ENCODE measurements at places on chromosomes 5 and 9.
A peak's percentile ranks its signal among the peaks of the same experiment; 100 is the strongest.

DNA sequence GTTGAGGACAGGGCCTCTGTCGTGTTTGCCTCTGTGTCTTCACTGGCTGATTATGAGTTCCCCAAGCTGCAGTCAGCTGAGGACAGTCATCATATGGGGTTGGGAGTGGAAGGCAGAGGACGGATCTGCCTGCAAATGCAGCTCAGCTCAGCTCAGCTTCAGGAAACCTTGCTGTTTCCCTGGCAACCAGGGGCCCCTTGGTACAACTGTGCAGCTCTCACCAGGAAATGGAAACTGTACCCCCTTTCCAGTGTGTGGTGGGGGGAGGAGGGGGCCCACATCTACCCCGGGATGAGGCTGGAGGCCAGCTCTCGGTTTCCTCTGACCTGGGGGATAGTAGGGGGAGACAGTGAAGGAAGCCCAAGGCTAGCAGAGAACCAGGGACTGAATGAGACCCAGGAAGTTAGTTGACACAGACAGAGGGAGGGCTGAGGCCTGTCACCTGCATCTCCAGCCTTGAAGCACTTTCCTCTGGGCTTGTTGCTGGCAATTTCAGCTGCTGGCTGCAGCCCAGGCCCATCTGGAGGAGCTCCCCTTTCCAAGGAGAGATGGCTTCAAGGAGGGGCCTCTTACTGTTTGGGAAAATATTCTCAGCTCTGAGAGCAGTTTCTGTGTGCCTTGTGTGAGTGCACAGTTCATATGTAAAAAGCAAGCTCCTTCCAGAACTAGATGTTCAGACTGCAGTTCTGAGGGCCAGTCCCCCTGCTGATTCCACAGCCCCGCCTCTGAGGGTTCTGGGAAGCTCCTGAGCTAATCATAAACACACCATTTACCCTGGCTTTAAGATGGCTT is 6.9 kb downstream of the ANXA6 start:
- DNase-seq, result peak; percentile 49

DNA sequence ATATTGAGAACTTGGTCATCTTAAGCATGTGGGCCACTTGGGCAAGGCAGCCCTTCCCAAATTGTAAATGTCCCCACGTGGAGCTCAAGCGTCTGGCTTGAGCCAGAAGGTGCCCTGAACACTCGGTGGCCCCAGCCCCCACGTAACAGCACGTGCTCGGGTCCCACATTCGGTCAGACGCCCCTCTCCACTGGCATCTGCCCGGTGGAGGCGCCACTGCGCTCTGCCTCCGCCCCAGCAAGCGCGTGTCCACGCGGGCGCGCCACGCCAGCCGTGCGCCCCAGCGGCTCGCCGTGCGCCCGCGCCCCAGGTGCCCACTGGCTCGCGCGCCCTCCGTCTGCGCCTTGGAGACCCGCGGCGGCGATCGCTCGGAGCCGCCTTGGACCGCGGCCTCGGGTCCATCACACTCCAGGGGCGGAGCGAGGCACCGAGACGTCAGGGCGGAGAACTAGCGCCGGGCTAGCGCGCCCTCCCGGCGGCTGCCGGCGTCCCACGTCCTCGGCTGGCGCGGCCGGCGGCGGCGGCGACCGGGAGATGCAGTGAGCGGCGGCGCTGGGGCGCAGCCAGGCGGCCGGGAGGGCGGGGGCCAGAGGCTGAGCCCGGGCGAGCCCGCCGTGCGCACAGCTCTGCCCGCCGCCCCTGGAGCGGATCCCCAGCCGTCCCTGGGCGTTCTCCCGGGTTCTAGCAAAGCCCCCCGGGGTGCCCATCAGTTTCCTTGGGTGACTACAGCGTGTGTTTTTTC is at the start of gene PALM2AKAP2:
Gene PALM2AKAP2 (plus strand): TSS at position 488 of the 742 bp plus-strand sequence. CDS start 291 bp downstream, outside the sequence.
- peak; percentile 75 for DNase-seq

- DNase-seq, result no peak
Observed at GRCh38 chr5:31449174-31449573, 82.7 kb downstream of the DROSHA start.

DNA sequence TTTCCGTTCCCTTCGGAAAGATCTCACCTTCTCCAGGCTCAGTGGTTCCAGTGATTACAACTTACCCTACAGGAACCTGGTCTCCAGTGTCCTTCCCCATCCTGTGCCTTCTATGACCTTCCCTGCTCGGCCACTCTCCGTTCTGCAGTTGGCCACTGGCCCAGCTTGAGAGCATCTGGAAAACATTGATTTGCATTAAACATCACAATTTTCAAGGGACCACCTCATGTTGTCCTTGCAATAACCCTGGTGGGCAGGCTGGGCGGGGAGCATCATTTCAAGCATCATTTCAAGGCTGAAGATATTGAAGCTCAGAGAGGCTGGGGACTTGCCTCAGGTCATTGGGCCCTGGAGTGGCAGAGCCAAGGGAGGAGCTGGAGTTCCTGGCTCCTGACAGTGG is 177.4 kb downstream of the SEC61B start:
- DNase-seq, result no peak

DNA sequence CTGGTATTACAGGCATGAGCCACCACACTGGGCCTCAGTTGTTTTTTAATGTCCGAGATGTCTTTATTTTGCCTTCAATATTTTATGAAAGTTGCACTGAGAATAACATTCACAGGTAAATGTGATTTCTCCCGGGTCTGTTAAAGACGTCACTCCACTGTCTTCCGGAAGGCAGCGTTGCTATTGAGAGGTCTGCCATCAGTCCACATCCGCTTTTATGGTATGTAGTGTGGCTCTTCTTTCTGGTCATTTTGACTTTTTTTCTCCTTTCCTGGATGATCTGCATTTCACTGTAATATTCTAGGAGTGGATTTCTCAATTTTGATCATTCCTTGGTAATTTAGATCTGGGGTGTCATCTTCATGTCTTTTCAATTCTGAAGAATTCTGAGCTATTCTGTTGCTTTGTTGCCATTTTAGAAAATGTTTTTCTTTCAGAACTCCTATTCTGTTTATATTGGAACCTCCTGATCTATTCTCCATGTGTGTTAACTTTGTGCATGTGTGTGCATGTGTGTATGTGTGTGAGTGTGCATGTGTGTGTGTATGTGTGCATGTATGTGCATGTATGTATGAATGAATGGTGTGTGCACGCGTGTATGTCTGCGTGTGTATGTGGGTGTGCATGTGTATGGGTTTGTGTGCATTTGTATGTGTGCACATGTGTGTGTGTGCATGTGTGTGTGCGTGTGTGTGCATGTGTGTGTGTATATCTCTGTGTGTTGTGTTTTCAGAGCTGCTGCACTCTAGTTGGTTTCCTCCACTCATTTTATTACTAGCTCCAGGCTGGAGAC is 1.9 kb upstream of the LCN1 start:
- no peak for DNase-seq

- no peak for DNase-seq
Observed at GRCh38 chr9:93830012-93830596, 125.1 kb downstream of the BARX1 start.

- no peak for DNase-seq
Observed at GRCh38 chr5:121967187-121967586, 5.4 kb downstream of the SRFBP1 start.

DNA sequence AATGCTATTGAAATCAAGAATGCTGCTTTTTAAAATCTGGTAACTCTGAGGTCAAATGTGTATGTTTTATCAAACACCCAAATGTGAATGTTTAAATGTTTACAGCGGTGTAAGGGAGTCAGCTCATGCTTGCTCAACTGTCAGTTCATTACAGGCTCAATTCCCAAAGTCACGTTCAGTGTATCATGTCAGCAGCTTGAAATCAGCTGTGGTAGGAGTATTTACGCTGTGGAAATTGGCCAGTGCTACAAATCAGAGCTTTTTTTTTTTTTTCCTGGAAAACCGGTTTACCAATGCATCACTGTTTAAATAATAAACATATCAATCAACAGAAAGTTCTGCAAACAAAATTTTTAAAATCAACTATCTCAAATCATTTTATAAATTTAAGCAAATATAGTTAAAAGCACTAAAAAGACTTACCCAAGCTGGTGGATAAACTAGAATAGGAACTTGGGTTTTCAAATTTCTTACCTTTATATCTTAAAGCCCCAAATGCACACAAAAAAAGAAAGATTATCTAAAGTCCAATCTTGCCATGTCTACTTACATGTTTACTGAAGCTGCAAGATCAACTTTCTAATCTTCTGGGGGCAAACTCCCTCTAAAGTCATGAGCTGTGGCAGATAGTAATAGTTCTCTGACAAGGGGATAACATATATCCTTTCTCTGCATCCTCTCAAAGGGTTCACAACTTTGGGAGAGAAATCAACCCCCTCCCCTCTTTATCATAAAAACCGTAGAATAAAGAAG is 57.6 kb upstream of the GRAMD2B start:
- DNase-seq, result no peak

DNA sequence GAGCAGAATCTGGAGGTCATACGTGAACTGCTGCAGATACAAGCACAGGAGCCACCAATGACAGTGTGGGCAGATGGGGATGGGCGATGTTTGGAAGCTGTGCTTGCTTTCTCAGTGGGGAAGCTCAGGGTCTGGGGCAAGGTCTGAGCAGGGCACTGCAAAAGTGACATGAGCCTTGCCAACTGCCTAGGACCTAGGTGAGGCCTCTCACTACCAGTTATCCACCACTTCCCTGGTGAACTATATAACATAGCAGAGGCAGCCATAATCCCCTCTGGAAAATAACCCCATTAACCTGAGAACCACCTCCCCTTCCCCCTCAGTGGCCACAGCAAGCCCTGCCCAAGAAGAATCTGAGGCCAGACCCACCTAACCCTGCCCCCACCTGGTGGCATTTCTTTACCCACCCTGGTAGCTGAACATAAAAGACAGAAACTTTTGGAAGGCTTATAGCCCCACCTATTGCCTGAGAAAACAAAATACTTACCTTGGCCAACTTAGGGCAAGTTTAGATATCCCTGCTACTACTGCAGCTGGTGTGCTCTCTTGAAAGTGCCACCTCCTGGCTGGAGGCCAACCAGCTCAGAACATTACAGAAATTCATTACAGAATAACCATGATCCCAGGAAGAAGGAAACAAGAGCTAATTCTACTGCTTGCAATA is 18.8 kb upstream of the SPEF2 start:
- DNase-seq, result no peak

GRCh38 chr5:176175101-176175852 is 62.9 kb upstream of the SIMC1 start:
- no peak for DNase-seq

- no peak for DNase-seq
Observed at GRCh38 chr9:22112870-22113821, 104.0 kb upstream of the CDKN2B start.

- DNase-seq, result no peak
Observed at GRCh38 chr5:39772307-39772706, 347.5 kb upstream of the DAB2 start.

GRCh38 chr9:96459268-96460007 is 9.5 kb downstream of the HABP4 start:
- no peak for DNase-seq

DNA sequence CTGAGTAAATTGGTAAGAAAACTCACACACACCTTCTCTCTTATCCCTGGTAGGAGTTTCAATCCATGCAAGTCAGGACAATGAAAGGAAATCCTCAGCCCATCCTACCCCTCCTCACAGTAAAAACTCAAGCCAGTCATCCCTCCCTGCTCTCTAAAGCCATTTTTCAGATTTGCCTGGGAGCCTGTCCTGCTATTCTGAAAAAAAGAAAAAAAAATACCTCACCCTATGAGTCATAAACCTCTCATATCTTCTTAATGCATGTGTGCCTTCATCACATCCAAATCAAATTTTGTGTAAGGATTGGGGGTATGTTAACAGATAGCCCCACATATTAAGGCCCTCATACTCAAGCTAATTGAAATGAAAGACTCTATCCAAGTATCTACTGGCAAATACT is 14.1 kb downstream of the UGT3A2 start:
- DNase-seq, result no peak

DNA sequence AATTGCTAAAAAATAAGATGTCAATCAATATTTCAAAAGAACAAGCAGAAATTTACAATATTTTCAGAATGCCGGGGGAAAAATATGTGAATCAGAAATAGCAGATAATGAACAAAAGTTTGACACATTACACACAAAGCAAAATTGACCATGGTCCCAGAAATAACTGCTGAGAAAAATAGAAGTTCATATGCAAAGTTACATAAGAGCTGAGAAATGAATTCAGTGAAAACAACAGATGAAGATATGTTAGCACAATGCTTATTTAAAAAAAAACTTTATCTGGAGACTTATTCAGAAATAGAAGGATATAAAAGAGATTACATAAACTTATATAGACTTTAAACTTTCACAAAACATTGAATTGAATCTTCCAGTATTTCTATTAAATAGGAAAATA is 1483.7 kb upstream of the ACO1 start:
- no peak for DNase-seq

GRCh38 chr5:142726188-142726731 is 40.4 kb upstream of the FGF1 start:
- no peak for DNase-seq
